ENCODE measurements at places on chromosomes 3 and 15. TPM values are rescaled to one million over a fixed set of nuclear protein-coding genes. Genes with fewer than 3 reads are reported as not detected.

Gene TIMP4
- total RNA-seq = 1.3 TPM

Gene TLR9
- total RNA-seq = 0.11 TPM

Gene GABRG3
- total RNA-seq = 1.5 TPM

Gene PLCL2
- 23.0 TPM for total RNA-seq

Gene KNG1
- not detected for total RNA-seq

Gene PATL2
- 1.7 TPM for total RNA-seq

Gene PGBD4
- 1.9 TPM for total RNA-seq

Gene ADAMTS17
- total RNA-seq = 10.7 TPM

Gene RTP4
- total RNA-seq = 2.5 TPM

Gene TTLL13
- total RNA-seq = not detected

Gene MST1R
- 1.7 TPM for total RNA-seq

Gene PRICKLE2
- 89.7 TPM for total RNA-seq

Gene DISP2
- 0.63 TPM for total RNA-seq

Gene CPNE4
- 0.21 TPM for total RNA-seq

Gene NPAP1
- total RNA-seq = 0.58 TPM

Gene LOXL1
- total RNA-seq = 56.2 TPM

Gene SLC12A1
- total RNA-seq = not detected

Gene GRK7
- 0.16 TPM for total RNA-seq

Gene CHRFAM7A
- 3.6 TPM for total RNA-seq

Gene NFKBIZ
- total RNA-seq = 31.1 TPM

Gene CCR2
- total RNA-seq = 3.3 TPM

Gene ARPIN
- 18.9 TPM for total RNA-seq
